ENCODE measurements at places on chromosomes 16 and 17.
A peak's percentile ranks its signal among the peaks of the same experiment; 100 is the strongest.

DNA sequence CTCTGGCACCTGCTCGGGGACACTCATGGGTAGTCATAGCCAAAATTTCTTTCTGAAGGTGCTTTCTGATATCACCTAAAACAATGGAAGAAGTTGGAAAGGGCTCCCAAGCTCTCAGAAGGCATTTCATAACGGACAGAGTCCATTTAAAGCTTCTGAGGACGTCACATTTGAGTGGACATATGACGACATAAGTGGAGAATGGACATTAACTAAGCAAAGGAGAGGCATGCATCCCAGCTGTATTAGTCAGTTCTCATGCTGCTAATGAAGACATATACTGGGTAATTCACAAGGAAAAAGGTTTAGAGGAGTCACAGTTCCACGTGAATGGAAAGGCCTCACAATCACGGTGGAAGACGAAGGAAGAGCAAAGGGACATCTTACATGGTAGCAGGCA is 260.2 kb upstream of the DYNLRB2 start:
- DNase-seq = no peak

DNA sequence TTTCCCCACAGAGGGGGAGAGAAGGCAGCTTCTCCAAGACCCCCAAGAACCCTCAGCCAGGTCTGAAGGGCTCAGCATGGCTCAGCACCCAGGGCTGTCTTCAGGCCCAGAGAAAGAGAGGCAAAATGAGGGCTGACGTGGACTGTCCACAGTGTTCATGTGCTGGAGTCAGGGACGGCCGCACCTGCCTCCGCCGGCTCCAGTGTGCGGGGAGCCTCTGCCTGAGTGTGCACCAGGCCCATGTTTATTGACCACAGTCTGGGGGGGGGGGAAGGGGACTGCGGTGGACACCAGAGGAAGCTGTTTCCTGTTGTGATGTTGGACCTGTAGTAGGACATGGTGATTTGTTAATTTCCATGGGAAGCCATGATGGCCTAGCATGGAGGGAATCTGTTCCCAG is 6.9 kb downstream of the MRM1 start:
- DNase-seq = peak; percentile 13

DNA sequence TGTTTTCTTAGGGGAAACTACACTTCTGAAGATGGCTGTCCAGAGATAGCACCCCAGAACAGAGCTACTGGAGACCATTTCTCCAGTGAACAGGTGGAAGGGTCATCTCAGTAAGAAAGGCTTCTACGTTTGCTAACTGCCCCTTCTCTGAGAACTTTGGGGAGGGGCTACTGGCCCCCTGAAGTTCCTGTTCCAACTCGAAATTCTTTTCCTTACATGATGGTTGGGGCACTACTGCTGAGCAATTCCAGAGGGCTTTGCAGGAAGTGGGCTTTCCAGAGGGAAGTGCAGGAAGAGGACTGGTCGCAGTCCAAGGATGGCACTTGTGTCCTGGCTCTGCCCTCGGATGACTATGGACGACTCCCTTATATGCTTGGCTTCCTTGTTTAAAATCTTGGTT is 31.2 kb downstream of the TOM1L2 start:
- DNase-seq = no peak

- DNase-seq = no peak
These were observed 92.2 kb downstream of the MAF start for GRCh38 chr16:79508294-79508693.

DNA sequence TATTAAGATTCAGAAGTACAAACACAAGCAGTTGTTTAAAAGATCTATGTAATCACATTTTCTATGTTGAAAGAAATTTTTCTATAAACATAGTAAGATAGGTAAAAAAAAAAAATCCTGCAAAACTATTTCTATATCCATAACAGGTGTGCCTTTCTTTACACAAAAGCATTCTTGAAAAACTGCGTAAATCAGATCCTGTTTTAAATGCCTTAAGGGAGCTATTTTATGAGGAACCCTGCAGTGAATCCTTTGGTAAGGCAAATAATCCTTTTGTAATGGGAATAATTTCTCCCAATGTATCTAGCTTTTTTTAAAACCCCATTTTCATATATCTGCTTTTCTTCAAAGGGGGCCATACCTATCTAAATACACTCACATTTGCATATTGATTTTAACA is 157.3 kb downstream of the AATF start:
- DNase-seq = no peak

DNA sequence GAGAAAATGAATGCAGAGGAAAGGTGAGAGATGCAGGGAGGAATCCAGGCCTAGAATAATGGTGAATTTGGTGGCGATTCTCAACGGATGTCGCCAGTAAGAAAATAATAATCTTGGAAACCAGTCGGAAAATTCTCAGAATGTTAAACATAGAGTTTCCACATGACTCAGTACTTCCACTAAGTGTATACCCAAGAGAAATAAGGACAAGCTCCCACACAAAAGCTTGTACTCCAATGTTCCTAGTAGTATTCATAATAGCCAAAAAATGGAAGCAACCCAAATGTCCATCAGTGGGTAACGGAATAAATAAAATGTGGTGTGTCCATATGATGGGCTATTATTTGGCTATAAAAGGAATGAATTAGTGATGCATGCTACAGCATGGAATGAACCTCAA is 19.4 kb upstream of the ENGASE start:
- no peak for DNase-seq

- no peak for DNase-seq
These were observed 1893.0 kb downstream of the TP53TG3F start for GRCh38 chr16:35352431-35352830.

DNA sequence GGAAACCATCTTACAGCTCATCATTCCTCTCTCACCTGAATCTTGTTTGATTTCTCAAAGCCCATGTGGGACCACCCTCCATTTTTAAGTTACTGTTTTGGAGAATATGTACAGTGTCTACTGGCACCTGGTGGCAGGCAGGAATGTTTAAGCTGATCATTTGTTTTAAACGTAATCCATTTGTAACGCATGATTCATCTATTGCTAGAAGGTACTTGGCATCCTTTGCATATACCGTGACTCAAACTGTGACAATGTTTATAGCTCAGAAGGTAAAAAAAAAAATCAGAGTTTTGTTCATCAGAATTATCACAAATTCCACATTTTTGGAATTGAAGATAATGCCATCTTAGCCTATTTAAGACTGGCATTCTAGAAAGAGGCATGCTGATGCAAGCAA is 1007.5 kb upstream of the EEF2KMT start:
- no peak for DNase-seq

- no peak for DNase-seq
These were observed 14.1 kb upstream of the UTP6 start for GRCh38 chr17:31915456-31916100.

DNA sequence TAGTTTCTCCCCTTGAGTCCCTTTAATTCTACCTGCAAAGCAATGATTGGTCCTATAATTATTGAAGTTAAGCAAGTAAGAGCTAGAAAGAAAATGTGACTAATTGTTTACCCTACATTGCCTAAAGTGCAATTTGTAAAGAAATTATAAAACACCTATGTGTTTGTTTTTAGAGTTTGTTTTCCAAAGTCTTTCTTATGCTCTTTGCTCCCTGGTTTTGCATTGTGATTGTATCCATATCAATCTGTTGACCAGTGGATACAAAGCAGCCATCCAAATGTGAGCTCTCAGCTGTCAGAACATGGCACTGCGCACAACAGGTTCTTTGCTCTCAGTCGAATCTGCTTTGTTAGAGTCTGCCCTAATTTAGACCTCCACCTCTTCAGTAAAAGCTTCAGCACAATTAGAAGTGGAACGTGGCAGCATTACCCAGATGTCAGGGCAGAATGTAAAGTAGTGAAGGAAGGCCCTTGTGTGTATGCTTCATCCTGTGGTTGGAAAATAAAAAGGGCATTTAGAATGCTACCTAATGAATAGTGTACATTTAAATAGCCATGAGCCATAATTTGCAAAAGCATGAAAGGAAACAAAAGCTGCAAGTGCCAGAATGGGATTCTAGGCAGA is 70.5 kb downstream of the AATF start:
- no peak for DNase-seq

GRCh38 chr16:55144651-55145050 is 179.4 kb upstream of the IRX6 start:
- DNase-seq = no peak

GRCh38 chr17:68600931-68601564 is at the start of gene FAM20A:
Gene FAM20A (minus strand): TSS chr17:68601367. CDS start chr17:68600666, 701 bp downstream.
- DNase-seq = no peak

- DNase-seq = no peak
These were observed 614.6 kb downstream of the MAF start for GRCh38 chr16:78985716-78986605.

GRCh38 chr17:30905742-30906100 is 317 bp downstream of the TEFM start:
- no peak for DNase-seq

DNA sequence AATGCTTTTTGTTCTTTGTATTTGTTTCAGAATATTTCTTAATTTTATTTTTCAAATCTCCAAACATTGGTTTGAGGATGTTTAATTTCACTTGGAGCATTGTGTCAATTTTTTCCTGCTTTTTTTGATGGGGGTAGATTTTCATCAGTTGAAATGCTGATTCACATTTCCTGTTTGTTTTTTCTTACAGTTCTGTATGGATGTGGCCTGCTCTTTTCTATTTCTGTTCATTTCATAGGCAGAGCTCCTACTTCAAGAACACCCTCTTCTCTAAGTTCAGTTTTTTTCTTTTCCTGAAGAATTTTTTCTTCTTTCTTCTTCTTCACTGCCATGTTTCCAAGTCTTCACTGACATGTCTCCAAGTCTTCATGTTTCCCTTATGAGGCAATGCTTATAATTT is 8.8 kb downstream of the MBTD1 start:
- no peak for DNase-seq

DNA sequence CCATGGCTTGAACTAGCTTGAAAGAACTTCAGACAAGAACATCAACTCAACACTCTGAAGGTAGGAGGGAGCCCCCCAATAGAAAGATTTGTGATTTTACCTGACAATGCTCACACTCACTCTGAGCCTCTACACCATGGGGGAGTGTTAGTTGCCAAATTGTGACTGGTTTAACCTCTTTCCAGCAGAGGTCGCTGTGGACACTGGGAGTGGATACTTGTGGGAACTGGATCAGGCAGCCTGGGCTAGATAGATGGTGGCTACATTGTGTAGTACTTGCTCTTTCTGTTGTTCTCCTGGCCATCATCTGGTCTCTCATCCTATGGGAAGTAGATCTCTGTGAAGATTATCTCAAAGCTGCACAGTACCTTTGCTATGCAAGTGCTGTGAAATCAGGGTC is 2.9 kb downstream of the SMPD3 start:
- peak; percentile 69 for DNase-seq

DNA sequence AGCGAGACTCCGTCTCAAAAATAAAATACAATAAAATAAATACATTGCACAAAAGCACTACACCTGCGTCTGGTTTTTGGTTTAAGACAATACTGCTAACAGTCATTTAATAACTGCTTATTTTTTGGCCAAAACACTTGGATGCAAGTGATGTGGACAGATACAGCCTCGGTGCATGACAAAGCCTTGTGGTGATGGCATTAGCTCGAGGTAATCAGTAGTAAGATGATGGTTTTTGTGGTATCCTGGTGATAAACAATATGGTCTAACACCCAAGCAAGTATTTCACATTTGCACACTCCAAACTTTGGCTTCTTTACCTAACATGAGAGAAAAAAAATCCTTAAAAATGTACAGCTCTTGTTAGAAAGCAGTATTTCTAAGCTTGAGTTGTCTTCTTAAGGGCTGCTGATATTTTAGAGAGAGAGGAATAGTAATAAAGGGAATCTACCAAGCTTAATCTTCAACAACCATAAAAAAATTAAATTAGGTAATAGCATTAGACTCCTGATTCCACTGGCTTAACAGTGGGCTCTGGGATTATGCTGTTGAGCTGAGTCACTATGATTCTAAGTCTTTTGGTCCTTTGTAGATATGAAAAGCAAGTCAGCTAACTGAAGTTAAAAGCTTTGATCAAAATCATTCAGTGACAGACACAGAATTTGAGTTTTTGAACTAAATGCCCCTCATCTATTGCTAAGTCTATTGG is 111.1 kb downstream of the VPS53 start:
- DNase-seq = no peak

DNA sequence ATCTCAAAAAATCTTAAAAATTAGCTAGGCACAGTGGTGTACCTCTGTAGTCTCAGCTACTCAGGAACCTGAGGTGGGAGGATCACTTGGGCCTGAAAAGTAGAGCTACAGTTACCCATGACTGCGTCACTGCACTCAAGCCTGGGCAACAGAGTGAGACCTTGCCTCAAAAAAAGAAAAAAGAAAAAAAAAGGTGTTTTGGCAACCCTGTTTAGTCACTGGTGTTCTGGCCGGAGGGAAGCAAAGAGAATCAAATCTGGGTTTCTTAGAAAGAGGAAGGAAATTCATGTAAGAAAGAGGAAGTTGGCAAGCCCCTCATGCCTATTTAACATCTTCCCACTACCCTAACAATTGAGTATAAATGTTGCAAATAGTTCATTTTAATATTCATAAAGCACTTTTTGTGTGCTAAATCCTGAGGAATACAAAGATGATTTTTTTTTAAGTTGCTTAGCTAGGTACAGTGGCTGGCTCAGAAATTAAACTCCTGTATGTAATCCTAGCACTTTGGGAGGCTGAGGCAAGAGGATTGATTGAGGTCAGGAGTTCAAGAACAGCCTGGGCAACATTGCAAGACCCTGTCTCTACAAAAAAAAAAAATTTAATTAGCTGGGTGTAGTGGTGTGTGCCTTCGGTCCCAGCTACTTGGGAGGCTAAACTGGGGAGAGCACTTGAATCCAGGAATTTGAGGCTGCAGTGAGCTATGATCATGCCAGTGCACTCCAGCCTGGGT is 6.5 kb upstream of the USP32 start:
- DNase-seq = no peak

GRCh38 chr17:1379930-1380313 is 20.1 kb downstream of the YWHAE start:
- DNase-seq = no peak

DNA sequence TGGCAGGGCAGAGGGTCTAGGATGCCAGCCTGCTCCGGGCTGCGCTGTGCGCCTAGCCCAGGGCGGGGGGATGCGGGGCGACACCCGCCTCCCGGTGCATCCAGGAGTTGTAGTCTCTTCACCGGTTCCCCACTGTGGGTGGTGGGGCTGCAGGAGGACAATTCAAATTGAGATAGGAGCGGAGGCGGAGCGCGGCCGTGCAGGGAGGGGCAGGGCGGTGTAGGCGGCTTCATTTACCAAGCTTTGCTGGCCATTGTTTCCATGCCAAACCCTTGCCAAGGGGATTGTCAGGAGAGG is 2047.4 kb downstream of the TP53TG3F start:
- DNase-seq = peak; percentile 84
